Fibroblast of lung (primary cell): ENCODE measurements at places on chromosomes 11 and 22. TPM values are rescaled to one million over a fixed set of nuclear protein-coding genes. Genes with fewer than 3 reads are reported as not detected.

The OR52H1 gene
- total RNA-seq: 0.50 and 0.51 TPM in 2 replicates

The OR8G5 gene
- total RNA-seq: not detected in 2 replicates

The FOSL1 gene
- 7.4 and 8.8 TPM in 2 replicates for total RNA-seq

DNA sequence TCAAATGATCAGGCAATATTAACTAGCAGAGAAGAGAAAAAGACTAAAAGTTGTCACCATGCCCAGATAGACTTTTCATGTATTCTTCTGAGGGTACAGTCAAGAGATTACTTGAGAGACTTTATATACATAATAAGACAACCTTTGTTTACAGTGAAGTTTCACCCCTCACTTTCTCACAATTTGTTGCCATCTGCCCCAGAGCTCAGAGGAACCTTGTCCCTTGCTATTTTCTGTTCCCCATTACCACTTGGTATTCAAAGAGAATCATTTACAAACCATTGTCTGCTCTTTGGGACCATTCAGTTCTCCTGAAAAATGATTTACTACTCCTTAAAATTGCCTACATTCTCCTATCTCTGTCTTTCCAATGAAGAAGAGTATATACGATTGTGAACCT lies 544.6 kb downstream of the CNTN5 start:
- no peak for DNase-seq

DNA sequence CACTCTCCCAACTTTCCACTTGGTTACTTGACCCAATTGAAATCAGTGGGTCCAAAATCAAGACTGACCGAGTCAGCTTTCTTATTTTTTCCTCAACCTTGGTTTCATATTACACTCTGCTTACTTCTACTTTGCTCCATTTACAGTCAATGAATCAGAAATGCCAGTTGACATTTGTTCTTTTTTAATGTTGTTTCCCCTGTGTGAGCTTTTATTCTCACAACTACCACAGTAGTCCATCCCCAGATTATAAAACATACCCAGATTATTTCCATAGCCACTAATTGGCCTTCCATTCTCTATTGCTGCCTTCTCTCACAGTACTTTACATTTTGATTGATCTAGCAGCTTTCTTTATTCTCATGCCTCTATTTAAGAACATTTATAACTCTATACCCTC lies 50.0 kb downstream of the DNAJC24 start:
- peak; percentile 25 for DNase-seq

DNA sequence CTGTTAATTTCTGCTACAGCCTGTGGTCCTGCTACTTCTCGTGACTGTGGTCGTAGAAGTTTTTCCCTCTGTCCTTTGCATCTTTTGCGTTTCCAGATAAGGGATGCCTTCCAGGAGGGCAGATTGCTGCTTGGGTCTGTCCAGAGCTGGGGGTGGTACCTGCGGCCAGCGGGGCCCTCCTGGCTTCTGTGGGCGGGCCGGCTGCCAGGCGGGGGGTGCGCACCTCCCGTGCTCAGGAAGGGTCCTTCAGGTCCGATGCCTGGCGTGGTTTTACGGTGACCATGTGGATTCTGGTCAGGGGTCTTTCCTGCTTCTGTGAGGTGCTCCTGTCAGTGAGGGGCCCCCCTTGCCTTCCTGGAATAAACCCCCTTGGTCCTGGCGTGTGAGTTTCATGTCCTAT lies 84.8 kb downstream of the KCNQ1 start:
- no peak for DNase-seq

- DNase-seq: no peak
Measured at GRCh38 chr11:92753161-92753560, 216.3 kb upstream of the MTNR1B start.

The PRR5 gene
- total RNA-seq: 6.7 and 8.6 TPM in 2 replicates

DNA sequence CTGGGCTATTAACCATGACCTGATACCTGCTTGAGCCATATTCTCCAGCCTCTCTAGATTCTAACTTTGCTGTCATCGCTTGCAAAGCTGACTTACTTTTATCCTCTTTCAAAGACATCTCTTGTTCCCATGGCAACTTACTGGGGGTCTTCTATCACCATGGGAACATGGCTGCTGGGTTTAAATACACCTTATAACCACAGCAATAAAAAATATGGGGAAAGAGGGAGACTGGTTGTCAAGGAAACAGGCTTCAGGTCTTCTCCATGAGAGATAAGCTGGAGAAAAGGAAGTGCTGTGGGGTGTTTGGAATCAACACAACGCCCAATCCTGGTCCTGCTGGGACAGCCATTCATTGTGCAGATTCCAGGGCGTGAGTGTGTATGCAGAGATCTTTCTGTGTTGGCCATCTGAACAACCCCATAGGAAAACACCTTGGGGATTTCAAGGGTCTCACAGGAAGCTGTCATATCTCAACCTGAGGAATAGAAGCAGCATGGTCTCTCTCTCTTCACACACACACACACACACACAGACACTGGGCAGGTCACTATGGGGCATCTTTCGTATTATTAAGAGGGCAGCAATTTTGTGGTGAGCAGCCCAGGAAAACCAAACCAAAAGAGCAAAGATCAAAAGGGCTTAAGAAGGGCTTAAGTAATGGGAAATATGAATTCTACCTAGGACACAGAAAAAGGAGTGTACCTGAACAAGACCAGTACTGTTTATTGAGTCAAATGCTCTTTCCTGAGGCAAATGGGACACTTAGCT lies 344.7 kb upstream of the NCAM1 start:
- DNase-seq: no peak

The C11orf42 gene
- not detected in 2 replicates for total RNA-seq

DNA sequence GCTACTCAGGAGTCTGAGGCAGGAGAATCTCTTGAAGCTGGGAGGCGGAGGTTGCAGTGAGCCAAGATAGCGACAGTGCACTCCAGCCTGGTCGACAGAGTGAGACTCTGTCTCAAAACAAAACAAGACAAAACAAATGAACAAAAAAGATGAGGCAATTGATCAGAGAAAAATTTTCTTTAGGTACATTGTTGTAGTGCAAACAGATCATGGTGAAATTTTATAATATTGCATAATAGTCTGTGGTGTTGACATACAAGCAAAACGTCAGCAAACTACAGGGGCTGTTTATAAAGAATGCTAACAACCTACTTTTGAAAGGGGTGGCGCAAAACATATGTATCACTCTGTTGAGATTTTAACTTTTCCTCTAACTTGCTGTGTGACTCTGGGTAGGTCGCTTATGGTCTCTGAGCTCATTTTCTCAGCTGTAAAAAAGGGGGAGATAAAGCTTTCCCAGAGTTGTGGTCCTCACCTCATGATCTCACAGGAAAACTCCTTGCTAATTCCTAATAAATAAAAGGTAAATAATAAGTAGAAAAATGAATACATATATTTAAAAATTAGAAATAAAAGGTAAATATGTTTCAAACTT lies 64.8 kb upstream of the NUP160 start:
- no peak for DNase-seq

GRCh38 chr11:116482716-116483115 lies 290.1 kb downstream of the BUD13 start:
- no peak for DNase-seq
